Stimulated activated CD4-positive, alpha-beta T cell treated with anti-CD3 and anti-CD28 coated beads, Interleukin-4, amount 100 ng/mL, for 1 hour (primary cell): ENCODE measurements at places on chromosomes 12 and 14.

DNA sequence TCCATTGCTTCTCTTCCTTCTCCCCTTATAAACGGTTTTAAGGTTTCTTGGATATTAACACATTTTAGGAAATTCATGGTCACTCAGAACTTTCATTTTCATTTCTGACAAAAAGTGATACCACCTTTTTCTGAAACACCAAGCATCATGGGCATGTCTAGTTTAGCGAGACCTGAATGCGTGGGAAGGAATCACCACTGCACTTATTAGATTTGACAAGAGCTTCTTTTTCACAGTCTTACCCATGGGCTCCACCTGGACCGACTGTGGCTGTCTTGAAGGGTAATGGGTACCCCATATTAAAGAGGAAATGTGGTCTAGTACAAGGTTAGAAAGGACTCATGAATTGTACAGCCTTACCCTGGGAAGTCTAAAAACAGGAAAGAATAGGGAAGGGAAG, 95.4 kb downstream of the KCNK10 start:
- DNase-seq = no peak

DNA sequence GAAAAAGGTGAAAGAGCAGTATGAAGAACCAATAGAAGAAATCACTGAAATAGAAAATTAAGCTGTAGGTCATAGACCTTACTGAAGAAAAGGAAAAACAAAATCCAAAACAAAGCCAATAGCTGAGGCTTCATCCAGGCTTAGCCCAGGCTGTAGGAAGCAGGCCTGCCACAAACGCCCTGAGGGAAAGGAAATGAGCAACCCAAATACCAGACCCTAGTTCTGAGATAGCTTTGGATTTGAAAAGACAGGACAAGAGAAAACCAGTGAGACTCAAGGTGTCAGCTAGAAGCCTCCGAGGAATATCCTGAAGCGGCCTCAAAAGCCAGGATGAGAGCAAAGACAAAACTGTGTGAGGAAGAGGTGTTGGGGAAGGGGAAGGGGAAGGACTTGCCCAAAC, 79.2 kb downstream of the FERMT2 start:
- no peak for DNase-seq

DNA sequence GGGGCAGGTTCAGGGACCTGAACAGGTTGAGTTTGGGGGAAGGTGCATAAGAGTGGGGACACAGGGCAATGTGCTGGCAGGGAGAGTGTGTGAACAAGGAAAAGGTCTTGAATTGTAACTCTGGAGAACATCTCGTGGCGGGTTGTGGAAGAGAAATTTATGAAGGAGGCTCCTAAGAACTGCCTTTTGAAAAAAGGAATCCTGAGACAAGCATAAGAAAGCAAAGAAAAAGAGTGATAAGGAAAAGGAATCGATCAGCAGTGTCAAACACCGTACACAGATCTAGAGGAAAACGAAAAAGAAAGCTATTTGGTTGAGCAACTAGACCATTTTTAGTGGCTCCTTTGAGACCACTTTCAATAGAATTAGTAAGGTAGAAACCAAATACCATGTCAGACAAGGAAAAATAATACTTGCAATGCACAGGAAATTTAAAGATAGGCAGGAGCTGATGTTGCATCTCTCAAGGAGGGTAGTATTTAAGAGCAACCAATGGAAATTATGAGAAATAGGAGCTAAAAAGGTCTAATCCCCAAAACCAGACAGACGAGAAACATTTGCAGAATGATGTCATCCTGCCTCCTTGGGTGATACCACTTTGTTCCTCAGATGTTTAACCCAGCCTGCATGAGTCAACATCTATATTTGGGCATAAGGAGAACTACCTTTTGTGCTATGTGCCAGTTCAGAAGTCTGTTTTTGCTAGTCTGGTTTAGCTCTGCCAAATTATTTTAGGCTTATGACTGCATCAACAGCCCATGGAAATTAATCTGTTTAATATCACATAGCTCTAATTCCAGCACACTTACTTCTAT, 64.5 kb upstream of the STK38L start:
- DNase-seq = no peak

DNA sequence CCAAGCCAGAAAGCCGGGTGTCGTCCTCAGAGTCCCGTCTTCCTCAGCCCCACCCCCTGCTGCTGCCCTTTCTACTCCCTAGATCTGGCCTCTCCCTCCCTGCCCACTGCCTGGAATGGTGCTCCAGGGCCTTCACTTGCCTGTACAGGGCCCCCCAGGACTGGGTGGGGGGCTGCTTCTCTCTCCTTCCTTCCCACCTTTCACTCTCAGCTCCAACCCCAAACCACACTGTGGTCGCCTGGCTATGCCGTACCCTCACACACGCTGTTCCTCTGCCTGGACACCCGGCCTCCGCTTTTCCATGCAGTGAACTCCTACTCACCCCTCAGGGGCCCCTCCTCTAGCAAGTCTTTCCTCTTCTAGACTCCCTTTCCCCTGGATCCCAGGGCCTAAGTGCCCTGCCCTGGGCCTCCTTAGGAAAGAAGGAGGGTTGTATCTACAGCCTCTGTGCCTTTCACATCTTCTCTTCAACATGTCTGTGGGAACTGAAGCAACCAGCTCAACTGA, 25.5 kb upstream of the DIO3 start:
- DNase-seq = no peak

DNA sequence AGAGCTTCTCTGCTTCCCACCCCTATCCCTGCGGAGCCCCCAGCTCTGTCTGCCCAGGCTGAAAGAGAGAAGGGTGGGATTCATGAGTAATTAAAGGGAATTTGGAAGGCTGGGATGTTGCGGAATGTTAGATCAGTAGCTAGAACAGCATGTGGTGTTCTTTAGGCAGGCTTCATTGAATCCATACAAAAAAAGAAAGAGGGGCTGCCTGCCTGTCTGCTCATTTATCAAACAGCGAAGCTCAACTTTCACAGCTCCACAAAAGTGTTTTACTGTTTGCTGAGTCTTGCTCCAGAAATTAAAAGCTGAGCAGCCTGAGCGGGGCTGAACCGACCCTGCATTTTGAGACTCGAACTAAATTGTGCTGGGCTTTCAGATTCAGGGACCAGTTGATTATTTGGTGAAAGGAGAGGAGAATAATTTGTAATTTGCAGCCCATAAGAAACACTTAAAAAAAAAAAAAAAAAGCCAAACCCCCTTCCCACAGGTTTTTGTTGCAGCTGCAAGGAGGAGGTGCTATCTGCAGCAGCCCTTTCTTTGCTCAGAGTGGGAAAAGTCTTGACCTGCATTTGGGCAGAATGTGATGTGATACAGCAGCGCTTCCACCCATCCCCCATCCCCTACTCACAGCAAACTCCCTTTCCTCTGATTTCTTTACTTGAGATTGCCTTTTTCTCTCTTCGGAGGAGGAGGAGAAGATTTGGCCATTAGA, 89.7 kb downstream of the RFX4 start:
- DNase-seq = no peak

GRCh38 chr12:94495445-94496115, 35.9 kb upstream of the CEP83 start:
- no peak for DNase-seq

- no peak for DNase-seq
Observed at GRCh38 chr14:96727073-96727472, 70.1 kb upstream of the VRK1 start.

- peak; percentile 7 for DNase-seq
Observed at GRCh38 chr12:40010899-40011774, 94.7 kb downstream of the SLC2A13 start.

- peak; percentile 29 for DNase-seq
Observed at GRCh38 chr12:113961921-113962710, 4.0 kb downstream of the RBM19 start.

GRCh38 chr14:92409043-92409442, 86.1 kb downstream of the SLC24A4 start:
- DNase-seq = no peak

GRCh38 chr12:10385166-10385613, 4.7 kb downstream of the KLRK1 start:
- no peak for DNase-seq

DNA sequence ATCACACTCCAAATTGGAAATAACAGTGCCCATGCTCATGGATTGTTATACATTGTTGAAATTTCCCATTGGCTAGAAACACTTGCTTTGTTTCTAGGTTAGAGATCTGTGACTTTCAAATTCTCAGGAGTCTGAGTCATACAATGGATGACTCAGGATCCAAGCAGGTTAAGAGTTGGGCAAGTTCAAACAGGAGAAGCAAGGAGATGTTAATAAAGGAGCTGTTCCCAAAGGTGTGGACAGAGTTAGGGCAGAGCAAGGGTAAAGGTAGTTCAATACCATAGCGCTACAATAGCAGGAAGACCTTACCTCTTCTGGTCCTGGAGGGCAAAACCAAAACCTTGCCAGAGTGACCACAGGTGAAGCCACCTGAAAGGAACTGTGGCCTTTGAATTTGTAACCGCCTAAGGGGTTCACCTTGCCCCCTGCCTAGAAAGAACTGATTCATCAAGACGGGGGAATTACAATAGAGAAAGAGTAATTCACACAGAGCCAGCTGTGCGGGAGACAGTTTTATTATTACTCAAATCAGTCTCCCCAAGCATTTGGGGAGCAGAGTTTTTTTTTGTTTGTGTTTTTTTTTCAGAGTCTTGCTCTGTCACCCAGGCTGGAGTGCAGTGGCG, 4.2 kb upstream of the AMN1 start:
- DNase-seq = no peak

DNA sequence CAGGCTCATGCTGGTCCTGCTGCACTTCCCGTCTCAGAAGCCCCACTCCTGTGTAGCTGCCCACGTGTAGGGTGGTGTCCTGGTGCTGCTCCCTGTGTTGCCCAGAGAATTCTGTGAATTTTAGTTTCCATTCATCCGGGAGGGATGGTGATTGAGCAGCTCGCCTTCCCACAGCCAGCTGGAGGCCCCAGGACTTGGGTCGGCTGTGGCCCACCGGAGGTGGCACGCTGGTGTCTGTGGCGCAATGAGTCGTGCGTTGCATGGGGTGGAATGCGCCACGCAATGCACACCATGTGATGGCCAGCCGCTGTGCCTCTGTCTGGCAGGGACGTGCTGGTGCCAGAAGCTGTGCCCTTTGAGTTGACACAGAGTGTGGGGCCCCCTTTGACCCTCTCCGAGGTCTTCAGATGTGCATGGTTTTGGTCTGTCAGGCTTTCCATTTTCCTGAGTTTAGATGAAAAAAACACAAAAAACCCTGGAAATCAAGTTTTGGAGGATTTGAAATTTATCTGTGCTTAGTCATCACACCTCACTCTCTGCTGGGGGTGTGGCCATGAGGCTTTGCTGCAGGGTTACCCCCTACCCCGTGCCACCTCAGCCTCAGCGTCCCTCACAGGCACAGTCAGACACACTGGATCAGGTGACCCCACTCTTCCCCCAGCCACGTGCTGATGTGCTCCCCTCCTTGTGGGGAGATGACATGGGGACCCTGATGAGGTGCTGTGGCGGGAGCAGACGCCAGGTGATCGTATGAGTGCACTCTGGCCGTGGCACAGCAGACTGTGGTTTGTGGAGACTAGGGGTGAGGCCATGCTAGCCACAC, 64.6 kb downstream of the EP400 start:
- DNase-seq = no peak

DNA sequence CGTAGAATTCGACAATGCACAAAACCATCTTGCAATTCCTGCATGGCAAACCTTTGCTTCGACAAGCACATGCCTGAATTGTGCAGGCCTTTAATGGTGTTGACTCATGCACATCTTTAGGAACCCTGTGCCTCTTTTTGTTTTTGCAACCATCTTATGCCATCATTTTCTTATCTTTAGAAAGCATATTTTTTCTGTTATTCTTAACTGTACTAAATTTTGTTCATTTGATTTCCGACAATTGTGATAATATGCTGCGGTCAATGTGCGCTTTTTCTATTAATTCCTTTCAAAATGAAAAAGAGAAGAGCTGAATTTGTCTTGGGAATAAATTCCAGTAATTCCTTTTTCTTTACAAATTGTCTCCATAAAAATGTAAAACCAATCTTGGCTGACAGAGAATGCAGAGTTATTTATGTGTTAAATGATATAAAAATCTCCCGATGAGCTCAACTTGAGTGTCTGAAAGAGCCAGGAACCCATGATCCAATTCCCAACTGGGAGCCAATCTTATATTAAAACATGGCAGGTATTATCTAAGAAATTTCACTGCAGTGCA, 20.1 kb upstream of the CDK17 start:
- no peak for DNase-seq

- DNase-seq = no peak
Observed at GRCh38 chr12:120862664-120863063, 41.5 kb downstream of the SPPL3 start.

- DNase-seq = no peak
Observed at GRCh38 chr12:64160711-64161060, 61.4 kb downstream of the KICS2 start.

DNA sequence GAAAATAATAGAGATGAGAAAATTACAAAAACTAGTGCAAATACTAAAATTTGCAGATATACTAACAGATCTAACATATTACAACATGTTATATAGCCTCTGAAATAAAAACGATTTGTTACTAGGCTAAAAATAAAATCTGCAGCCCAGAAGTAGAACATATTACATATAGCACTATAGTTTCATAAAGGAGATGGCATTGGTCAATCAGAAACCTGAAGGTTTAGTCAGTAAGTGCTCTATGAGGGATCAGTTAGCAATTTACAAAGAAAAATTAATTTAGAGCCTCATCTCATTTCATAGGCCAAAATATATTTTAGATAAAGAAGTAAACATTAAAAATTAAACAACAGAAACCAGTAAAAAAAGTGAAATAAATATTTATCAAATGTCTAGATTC, 41.0 kb downstream of the IFNG-AS1 start:
- no peak for DNase-seq

DNA sequence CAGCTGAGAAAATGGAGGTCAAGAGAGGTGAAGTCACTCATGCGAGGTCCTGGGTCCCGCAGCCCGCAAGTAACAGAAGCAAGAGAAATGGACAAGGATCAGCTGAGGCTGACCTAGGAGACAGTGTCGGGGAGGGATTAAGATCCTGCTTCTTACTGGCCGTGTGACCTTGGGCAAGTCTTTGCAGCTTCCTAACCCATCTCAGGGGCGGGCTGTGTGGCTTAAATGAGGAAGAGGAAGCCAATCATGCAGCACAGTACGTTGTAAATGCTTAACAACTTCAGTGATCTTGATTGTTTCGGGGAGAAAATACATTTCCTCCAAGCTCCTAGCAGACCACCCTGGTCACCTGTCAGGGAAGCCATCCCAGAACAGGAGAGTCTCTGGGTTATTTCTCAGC, 7.1 kb upstream of the PGF start:
- no peak for DNase-seq

- DNase-seq = no peak
Observed at GRCh38 chr12:46402451-46402850, 29.9 kb upstream of the SLC38A2 start.

GRCh38 chr12:42140901-42141300, 3.8 kb downstream of the GXYLT1 start:
- DNase-seq = no peak

GRCh38 chr12:19110221-19110940, 19.2 kb upstream of the PLEKHA5 start:
- no peak for DNase-seq

DNA sequence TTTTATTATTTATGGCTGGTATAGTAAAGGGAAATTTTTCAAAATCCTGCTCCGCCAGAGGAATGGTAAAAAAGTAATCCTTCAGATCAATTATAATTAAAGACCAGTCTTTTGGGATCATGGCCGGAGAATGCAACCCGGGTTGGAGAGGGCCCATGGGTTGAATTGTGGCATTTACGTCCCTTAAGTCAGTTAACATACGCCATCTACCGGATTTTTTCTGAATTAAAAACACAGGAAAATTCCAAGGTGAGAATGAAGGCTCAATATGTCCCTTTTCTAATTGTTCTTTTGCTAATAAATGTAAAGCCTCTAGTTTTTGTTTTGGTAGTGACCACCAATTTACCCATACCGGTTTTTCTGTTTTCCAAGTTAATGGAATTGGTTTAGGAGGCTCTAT, 602.8 kb downstream of the ALG10 start:
- no peak for DNase-seq
